ENCODE measurements at places on chromosomes 1 and 21.
A peak's percentile ranks its signal among the peaks of the same experiment; 100 is the strongest.

- no peak for DNase-seq
Measured at GRCh38 chr1:47843059-47843458, 154.1 kb downstream of the TRABD2B start.

DNA sequence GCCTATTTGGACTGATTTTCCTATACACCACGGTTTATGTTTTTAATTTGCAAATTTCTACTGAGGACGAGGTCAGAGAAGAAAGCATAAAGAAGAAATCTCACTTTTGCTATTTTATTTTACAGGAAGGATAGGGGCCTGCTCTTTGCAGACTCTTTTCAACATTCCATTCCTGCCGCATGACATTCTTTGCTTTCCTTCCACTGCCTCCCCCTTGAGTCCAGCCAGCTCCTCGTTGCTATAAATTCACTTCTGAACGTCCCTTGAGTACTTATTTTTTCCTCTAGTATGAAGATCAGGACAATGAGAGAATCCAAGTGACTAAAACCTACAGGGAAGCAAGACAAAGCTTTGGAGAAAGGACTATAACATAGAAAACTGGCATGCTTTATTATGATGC is 53.4 kb upstream of the PTGFR start:
- no peak for DNase-seq

DNA sequence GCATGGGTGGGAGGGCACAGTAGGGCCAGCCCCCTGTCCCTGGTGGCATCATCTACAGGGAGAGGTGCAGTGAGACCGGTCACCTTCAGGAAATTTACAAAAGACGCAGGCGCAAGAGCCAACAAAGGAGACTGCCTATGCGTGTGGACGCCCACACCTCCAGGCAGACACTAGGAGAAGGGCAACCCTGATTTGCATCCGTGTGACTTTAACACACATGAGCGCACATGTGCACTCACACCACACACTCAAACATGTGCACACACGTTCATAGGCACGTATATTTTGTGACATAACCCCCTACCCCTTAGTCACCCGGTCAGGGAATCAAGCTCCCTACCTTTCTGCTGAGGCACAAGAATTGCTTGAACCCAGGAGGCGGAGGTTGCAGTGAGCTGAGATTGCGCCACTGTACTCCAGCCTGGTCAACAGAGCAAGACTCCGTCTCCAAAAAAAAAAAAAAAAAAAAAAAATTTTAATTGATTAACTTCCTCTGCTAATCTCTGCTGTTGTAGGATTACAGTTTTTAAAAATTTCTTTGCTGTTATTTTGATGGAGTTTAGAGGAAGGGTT is 84.7 kb upstream of the SLC25A33 start:
- no peak for DNase-seq

- DNase-seq = no peak
Measured at GRCh38 chr1:65791396-65791795, 1.3 kb upstream of the PDE4B start.

DNA sequence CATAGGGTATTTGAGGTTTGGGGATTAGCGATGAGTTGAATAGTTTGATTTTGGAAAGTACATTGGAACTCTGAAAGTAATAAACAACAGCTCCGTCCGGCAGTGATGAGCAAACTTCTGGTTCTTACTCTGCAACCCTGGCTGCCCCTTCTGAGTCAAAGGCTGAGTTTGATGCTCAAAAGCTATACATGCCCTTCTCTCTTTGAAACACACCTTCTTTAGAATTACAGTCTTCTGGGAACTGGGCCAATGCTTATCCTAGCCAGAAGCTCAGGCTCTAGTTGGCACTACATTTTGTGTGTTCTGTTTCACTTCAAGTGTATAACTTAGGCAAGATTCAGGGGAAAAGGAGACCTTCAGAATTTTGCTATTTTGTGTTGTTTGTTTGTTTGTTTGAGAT is 9.3 kb downstream of the AHCYL1 start:
- DNase-seq = no peak

GRCh38 chr1:62229468-62229867 is 34.8 kb downstream of the L1TD1 start:
- DNase-seq = no peak

DNA sequence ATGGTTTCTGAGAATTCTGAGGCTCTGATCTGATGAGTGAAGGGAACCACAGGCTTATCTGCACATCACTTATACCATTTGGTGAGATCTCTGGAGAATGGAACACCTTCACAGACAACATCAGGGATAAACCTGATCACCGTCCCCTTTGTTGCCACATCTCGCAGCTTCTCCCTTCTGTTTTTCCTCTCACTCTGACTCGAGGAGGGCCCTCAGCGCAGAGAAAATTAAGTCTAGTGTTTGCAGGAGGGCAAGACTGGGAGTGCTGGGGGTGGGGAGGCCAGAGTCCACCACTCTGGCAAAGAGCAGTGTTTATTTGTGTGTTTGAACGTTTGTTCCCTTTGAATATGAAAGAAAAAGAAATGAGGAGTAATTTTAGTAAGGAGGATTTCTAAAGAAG is 29.0 kb upstream of the BATF3 start:
- no peak for DNase-seq

DNA sequence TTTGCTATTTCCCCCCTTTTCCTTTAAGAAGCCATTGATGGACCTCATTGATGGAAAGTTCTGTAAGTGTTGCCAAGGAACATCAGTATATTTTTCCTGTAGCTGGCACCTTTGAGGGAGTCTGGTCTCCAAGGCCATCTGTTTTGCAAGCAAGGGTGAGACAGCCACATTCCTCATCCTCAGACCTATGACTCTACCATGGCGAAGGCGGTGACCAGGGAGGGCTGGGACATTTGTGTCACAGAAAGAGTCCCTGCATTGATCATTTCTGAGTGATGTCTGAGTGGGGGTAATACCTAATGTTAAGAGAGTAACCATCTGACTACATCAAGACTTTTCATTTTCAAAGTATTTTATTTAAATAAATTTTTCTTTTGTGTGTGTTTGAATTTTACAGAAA is 35.4 kb downstream of the KIAA0040 start:
- no peak for DNase-seq

- DNase-seq = no peak
Measured at GRCh38 chr1:153478047-153478691, 17.7 kb upstream of the S100A7 start.

DNA sequence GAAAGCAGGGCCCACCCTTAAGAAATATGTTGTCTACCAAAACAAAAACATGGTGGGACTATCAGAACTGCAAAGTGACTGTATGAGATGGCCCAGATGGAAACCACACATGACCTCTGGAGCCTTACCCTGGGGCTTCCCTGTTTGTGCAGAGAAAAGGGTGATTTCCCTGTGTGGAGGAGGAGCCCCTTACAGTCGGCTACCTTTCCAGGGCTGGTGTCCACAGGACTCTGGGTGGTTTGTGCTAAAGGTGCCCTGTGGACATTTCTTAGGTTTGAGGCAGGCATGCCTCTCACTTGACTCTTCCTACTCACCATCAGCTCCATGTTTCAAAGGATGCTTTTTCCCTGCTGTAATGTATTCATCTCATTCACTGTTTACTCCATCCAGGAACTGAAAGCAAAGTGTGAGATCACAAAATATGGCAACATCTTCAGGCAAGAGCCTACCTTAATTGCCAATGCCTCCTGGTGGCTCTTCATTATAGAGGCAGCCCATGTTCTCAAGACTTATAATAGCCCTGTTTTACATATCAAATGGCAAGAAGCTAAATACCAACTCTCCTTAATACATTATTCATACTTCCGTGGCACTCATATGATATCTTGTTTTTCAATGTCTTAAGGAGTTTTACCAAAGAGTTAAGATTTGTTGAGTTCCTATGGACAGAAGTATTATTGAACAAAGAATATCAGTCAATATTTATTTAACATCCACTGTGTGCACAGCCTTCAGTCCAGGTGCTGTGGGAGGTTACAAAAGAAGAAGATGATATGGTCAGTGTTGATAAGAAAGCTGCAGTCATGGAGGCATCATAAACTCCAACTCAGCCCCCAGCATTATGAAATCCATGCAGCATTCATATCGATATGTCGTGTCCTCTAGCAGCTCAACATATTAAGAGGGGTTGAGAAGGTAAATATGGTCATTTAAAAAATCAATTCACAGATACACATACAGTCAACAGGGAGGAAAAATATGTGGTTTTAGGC is 15.5 kb upstream of the TFF3 start:
- DNase-seq = no peak

DNA sequence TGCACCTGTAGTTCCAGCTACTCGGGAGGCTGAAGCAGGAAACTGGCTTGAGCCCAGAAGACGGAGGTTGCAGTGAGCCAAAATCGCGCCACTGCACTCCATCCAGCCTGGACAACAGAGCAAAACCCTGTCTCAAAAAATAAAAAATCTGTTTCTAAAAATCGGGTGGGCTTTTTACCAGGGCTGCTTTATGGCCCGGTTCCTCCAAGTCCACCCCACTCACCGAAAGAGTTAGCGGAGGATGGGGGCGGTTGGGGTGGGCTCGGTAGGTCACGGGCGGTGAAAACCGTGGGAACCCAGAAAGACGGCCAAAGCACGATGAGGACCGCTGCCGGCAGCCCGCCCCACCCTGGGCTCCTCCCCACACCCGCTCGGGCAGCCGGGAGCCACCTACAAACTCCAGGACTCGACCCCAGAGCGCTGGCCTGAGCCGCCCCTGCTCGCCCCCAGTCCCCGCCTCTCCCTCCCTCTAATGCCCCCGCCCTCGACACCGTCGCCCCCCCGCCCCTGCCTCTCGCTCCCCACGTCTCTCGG is 846 bp upstream of the PER3 start:
- DNase-seq = peak; percentile 43
